ENCODE measurements at places on chromosomes 3 and 15.
A peak's percentile ranks its signal among the peaks of the same experiment; 100 is the strongest.

- DNase-seq, result no peak
These were observed 92.0 kb downstream of the PRICKLE2 start for GRCh38 chr3:64133272-64133671.

- DNase-seq, result no peak
These were observed 56.0 kb upstream of the CHRM5 start for GRCh38 chr15:33912326-33912725.

GRCh38 chr3:164479406-164479805 is 598.9 kb downstream of the SI start:
- DNase-seq, result no peak

GRCh38 chr15:72375846-72376581 is at the start of gene HEXA:
Gene HEXA, minus strand, starts transcription at chr15:72376014. Its CDS starts 42 bp downstream, at chr15:72375972.
- peak; percentile 94 for DNase-seq

GRCh38 chr3:158768881-158769543 is 32.8 kb upstream of the MFSD1 start:
- DNase-seq, result no peak

DNA sequence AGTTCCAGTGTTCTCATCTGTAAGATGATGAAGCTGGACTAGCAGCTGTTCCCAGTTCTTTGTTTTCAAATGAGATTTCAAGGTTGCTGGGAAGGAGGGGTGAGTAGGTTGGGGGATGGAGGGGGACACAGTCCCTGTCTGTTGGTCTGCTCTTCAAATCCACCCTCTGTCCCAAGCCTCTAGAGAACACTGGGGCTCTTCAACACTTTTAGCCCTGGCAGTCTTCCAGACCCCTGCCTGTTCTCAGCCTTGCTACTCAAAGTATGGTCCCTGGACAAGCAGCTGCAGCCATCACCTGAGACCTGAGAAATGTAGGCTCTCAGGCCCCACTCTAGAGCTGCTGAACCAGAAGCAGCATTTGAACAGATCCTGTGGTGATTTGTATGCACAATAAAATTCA is 41.3 kb downstream of the NEK11 start:
- no peak for DNase-seq

- DNase-seq, result no peak
These were observed 130.9 kb upstream of the SATB1 start for GRCh38 chr3:18556001-18556408.

DNA sequence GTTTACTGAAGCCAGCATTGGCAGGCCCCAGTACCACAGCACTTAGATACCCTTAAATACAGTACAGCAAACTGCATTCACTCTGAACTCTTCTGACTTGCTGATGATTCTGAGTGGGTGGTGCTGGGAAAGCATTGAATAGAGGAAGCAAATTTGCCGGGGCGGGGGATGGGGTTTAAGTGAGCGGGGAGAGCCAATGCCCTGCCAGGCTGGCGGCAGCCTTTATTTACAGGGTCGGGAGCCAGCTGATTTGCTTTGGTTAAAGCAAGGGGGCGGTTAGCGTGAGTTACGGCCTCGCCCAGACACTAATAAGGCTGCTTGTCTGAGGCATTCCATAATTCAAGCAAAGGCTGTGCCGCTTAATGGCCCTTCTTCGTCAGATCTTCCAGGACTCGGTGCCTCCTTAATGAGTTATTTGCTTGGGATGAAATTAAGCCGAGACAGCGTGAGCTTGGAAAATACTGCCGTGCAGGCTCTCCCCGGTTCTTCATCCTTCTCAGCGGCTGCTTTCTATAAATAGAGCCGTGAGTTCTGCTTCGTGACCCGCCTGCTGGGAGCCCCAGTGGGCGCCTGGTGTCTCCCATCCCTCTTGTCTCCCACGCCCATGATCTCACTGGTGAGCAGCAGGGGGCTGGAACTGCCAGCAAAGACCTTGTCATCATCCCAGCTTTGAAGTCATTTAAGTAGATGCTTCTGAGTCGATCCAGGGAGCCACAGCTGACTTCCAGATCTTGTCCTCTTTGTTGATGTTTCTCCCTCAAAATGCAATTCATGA is 25.8 kb downstream of the SPSB4 start:
- DNase-seq, result no peak

GRCh38 chr15:63155486-63155885 is 1.8 kb downstream of the RPS27L start:
- no peak for DNase-seq

GRCh38 chr3:45223889-45224727 is 2.0 kb downstream of the TMEM158 start:
- DNase-seq, result no peak

DNA sequence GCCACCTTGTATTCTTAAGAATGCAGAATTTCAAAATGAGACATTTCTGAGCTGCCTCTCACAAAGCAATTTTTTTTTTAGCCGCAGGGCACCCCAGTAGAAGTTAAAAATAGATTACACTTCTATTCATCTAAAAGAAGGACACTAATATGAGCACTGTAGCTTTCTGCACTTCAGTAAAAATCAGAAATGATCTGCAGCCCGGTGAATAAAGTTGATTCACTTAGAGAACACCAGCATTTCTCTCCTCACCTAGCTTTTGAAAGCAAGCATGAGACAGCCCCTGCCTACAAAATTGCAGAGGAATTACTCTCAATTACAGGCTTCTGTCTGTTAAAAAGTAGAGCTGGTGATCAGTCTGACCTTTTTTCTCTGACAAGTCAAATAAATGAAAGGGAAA is 1062.4 kb downstream of the FHIT start:
- DNase-seq, result no peak

- DNase-seq, result no peak
These were observed 315.6 kb upstream of the NR2E3 start for GRCh38 chr15:71494563-71495397.

DNA sequence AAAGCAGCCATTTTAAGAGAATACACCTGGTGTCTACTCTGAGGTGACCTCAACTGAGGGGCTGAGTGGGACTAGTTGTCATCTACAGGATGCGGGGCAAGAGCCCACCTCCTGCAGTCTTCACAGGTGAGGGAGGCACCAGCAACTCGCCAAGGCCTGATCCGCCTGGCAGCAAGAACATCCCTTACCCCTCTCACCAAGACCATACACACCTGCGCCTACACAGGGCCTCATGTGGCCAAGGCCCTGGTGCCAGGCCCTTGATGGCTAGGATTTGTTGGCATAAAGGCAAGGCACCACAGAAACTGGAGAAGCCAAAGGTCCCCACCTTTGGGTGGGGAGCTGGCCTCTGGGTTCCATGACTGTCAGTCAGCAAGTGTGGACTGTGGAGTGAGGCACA is 18.4 kb downstream of the ELP6 start:
- DNase-seq, result no peak

DNA sequence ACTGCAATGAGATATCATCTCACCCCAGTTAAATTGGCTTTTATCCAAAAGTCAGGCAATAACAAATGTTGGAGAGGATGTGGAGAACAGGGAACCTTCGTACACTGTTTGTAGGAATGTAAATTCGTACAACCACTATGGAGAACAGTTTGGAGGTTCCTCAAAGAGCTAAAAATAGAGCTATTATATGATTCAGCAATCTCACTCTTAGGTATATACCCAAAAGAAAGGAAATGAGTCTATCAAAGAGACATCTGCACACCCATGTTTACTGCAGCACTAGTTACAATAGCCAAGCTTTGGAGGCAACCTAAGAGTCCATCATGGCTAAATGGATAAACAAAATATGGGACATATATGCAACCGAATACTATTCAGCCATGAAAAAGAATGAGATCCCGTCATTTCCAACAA is 68.0 kb upstream of the HES1 start:
- DNase-seq, result no peak

GRCh38 chr15:49115062-49115461 is 40.3 kb downstream of the COPS2 start:
- no peak for DNase-seq

- no peak for DNase-seq
These were observed 22.0 kb downstream of the ARL13B start for GRCh38 chr3:94001827-94002495.

Measured in CD4-positive, alpha-beta T cell treated with Interleukin-4 for 4 hours (primary cell).